ENCODE measurements at places on chromosomes 2 and 18.

DNA sequence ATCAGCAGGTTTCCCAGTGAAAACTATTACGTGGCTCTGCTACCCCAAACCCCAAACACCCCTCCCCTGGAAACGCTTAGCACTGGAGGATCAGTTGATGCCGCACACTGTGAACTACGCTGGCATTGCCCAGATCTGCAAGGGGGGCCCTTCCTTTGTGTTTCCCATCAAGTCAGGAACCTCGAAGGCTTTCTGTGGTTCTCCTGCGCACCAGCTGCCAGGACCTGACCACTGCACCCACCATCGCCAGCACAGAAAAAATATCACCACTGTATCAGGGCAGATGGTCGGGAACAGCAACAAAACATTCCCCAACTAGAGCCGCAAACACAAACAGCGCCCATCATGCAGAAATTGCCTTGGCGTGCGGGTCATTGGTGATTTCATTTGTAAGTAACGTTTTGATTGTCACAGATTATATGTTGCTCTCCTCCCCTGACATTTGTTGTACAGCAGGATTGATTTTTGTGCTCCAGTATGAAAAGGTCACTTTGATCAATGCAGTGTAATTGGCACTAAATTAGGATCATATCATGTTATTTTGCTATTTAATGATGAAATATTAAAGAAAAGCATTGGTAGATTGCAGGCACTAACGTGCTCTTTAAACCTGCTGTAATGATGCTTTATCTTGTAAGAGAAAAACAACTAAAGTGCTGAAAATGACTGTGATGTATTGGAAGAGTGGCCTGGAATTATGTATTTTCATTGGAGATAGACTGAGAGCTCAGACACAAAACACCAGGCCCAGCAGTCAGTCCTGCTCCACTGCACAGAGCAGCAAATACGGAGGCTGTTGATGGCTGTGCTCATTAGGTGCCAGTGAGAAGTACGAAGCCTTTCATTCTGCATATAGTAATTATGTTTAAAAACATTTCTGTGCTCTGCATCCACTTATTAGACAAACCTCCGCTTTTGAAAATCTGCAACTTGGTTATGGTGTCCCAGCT, 833.2 kb upstream of the SALL3 start:
- DNase-seq = no peak

DNA sequence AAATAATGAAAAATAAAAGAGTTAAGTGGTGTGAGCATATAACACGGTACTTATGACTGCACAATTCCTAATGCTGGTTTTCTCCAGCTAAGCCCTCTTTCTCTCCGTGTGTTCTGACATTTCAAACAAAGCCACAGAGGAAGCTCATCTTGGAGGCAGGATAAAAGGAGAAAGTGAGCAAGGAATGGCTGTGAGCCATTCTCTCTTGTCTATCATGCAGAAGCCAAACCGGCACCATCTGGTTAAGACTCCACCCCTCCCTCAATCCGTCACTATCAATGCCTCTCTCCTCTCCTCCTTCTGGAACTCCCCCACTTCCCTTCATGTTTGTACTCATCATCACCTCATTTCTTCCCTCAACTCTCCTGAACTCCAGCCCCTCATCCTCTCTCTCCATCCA, 210.4 kb downstream of the TMEM163 start:
- DNase-seq = no peak

GRCh38 chr2:178674122-178674521, 133.1 kb downstream of the TTN start:
- DNase-seq = no peak

- no peak for DNase-seq
Observed at GRCh38 chr2:9965119-9965822, 13.8 kb downstream of the GRHL1 start.

- DNase-seq = no peak
Observed at GRCh38 chr18:58045242-58046092, 1.4 kb downstream of the NEDD4L start.

DNA sequence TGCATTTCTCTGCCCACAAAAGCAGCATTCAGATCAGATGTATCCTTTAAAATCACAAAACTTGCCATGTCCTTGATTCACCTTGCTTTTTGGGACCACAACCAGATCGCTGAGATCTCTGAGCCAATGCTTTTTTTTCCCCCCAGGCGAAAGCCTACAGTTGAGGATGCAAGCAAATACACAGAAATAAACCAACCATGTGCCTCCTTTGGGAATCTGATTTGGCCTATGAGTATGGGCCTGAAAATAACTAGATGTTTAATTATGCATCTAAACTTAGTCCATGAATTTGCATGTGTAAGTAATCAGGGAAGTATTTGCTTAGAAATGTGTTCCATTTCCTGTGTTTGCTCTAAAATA, 49.7 kb upstream of the CDC42EP3 start:
- DNase-seq = peak; percentile 86

DNA sequence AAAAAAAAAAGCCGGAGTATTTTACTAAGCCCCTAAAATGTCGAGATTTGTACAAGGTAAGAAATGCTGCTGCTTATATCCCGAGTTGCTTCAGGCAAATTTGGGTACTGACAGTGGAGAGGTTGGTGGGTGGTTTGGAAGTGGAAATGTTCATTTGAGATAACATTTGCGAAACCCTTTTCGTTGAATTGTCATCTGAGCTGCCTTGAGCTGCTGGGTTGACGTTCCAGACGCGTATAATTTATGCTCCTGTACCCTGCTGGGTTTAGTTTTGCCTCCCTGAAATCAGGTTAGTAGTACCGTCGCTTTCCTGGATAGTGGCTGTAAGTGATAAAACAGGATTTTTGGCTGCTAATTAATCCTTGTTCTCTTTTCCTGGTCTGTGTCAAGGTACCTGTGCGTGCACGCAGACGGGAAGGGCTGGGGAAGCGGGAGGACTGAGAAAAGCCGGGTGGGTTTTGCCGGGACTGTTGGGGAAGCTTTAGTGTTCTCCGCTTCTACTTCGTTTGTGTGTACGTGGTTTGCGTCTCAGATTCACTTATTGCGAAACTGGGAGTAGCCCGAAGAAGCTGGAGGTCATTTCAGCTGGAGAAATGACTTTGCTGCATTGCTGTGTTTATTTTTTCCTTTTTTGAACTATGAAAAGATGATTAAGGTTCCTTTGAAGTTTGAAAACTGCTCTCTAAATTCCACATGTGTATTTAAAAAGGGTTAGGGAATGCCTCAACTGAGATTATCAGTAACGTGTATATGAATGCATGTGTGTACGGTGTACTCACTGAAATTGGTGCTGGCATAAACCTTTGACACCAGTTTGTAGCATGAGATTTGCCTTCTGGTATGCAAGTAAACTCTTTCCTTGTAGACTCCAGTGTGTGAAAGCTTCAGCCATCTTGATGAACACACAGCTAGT, 709 bp downstream of the UGP2 start:
- DNase-seq = peak; percentile 75

GRCh38 chr2:79446313-79446712, 66.5 kb upstream of the CTNNA2 start:
- no peak for DNase-seq

- no peak for DNase-seq
Observed at GRCh38 chr2:113202305-113203216, 28.8 kb downstream of the PSD4 start.

GRCh38 chr2:127128445-127128904, 21.5 kb upstream of the BIN1 start:
- DNase-seq = no peak

GRCh38 chr18:23243178-23243577, 107.9 kb downstream of the CABLES1 start:
- DNase-seq = no peak

DNA sequence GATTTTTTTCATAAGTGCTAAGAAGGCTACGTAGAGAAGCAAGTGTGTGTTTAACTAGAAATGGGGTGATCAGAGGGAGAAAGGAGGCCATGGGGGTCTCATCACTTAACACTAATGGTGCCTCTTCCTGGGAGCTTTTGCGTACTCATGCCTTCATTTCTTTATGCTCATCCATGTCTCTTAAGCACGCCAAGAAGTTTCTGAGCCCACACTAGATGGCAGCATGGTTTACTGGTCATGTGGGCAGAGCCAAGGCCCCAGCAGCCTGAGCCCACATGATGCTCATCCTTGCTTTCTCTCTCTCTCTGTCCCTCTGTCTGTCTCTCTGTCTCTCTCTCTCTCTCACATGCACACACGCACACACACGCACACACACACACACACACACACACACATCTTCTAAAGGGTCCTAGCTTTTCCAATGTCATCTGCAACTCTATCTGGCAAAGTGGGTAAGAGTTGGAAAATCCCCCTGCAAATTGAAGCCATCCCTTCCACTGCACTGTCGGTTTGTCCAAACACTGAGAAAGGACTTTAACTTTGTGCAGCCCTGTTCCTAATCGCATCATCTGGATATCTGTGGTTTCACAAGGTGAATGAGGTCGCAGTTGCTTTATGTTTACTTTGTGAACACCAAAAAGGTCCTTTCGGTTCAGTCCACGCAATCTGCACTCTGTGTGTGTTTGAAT, 137.1 kb upstream of the CCDC68 start:
- peak; percentile 85 for DNase-seq

- DNase-seq = no peak
Observed at GRCh38 chr18:49561289-49562193, at the start of gene LIPG. TSS of gene LIPG (plus strand) at chr18:49562057. CDS start at chr18:49562309, 252 bp downstream.

DNA sequence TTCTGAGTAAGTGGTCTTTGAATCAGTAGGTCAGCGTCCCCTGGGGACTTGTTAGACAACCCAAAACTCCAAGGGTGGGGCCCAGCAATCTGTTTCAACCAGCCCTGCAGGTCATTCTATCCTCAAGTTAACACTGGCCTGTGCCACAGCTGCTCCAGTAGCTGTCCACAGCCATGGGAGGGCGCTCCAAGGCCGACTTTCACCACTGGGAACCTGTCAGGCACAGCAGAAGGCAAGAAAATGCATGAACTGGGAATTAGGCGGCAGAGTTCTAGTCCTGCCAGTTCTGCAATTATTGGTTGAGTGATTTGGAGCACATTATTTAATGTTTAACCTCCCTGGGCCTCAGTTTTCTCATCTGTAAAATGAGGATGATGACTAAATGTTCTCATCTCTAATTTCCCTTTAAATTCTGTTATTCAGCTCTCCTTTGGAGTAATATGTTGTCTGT, 17.4 kb upstream of the MRPL33 start:
- peak; percentile 75 for DNase-seq

DNA sequence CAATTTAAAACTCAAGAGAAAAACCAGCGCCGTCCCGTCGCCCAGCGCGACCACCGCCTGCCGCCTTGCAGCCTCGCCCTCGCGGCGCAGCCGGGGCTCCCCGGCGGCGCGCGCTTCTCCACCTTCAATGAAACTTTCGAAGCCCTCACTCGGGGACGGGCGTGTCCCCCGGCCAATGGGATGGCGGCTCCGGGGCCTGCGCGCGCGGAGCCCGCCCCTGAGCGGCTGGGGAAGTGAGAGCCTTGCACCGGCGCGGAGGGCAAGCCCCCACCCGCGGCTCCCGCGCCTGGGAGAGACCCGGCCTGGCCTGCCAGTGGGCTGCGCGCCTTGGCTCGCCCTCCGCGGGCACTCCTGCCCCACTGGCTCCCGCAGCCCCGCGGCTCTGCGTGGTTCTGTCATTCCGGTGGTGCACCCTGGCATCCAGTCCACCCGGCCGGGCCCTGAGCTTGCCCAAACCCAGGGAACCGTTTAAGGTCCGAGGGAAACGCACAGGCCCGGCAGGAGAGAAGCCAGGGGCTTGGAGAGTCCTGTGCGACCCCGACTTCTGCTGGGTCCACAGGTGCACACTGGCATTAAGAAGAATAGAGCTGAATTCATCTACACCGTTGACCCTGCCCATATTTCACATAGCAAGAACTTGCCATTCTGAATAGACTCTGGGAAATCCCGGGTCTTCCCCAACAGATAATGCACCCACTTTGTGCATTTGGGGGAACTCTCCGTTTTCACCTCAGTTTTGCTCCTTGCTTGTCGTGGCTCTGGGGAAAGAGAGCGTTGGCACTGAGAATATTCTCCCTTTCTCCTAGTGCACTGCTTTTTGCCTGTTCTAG, at the start of gene PIEZO2:
TSS of gene PIEZO2 (minus strand) at position 129 of the 830 bp plus-strand sequence. CDS start 981 bp downstream, outside the sequence.
- DNase-seq = peak; percentile 24

DNA sequence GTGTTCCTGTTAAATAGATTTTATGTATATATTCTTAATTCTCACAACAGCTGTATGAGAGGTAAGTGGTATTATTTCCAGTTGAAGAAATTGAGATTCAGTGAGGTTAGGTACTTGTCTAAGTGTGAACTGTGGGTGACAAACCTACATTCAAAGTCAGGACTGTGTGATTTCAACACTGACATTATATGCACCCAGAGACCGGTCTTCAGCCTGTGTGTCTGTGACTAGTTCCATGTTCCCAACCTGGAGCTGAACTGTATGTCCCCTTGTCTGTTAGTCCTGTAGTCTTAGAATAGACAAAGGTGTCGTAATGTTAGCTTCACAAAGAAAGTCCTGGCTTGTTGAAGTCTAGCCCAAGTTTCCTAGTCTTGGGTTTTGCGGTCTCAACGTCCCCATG, 17.4 kb downstream of the PLEKHB2 start:
- DNase-seq = no peak

DNA sequence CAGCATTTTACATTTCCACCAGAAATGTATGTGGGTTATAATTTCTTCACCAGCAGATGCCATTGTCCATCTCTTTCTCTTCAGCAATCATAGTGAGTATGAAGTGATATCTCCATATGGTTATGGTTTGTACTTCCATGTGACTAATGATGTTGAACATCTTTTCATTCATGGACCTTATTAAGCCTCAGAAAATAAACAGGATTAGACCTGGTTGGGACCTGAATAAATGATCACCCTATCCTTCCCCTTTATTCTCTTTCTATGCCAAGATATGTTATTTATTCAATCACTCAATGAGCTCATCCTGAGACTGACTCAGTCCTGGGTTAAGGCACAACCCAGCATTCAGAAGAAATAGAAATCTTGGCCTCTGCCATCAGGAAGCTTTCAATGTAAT, 86.6 kb downstream of the ANTXR1 start:
- DNase-seq = peak; percentile 49

GRCh38 chr2:32626639-32627221, 1.1 kb upstream of the TTC27 start:
- DNase-seq = no peak

DNA sequence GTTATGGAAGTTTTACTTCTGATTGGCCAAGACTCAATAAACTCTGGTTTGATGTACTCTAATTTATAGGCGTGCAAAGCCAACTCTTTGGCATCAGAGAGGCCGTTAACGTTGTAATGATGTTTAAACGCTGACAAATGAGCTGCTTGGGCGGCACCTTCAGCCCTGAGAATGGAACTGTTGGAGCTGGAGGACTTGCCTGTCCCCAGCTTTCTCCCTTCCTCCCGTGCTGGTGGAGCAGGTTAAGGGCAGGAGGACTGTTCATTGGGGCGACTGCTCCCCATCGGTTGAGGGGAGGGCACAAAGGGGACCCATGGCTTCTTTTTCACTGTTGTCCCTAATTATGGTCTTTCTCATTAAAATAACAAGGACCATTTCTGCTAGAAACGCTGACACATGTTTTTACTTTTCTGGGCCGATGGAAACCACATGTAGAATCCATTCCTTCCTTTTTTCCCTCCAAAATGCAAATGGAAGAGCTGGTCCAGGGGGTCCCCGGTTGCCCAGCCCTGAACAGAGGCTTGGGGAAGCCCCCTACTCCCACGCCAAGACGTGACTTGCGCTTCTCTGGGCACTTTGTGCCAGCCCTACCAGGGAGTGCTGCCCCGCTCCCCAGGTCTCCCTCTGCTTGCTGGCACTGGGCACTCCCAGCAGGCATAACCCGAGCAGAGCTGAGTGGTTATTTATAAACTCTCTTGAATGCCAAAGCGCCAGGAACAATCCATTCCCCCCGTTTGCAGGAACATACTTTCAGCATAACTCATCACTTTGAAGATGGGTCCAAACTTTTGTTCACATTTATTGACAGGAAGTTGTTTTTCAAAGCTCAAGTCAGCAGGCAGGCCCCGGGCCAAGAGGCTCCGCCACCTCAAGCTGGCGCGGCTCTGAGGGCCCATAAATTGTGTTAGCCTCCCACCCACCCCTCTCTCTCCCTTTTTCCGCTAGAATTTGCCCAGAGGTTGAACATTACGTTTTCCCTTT, 170.1 kb downstream of the ASB1 start:
- peak; percentile 96 for DNase-seq

All from AG10803 (cell line).